GM12878 (cell line): ENCODE measurements at places on chromosomes 7 and 10.

GRCh38 chr10:119450606-119451299 lies 91.8 kb downstream of the RGS10 start:
- no peak for DNase-seq

GRCh38 chr7:47568056-47568455 lies 13.9 kb downstream of the TNS3 start:
- no peak for DNase-seq

GRCh38 chr10:107790271-107790670 lies 625.8 kb upstream of the SORCS1 start:
- no peak for DNase-seq

- no peak for DNase-seq
Measured at GRCh38 chr7:75038508-75038907, 35.1 kb downstream of the RCC1L start.

DNA sequence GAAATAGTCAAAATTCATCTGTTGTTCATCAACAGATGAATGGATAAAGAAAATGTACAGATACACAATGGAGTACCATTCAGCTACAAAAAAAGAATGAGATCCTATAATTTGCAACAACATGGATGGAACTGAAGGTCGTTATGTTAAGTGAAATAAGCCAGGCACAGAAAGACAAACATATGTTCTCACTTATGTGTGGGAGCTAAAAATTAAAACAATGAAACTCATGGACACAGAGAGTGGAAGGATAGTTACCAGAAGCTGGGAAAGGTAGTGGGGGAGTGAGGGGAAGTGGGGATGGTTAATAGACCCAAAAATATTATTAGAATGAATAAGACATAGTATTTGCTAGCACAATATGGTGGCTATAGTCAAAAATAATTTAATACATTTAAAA lies 70.0 kb upstream of the KCNMA1 start:
- DNase-seq, result no peak

GRCh38 chr7:26292768-26293560 lies 1.3 kb downstream of the SNX10 start:
- DNase-seq, result no peak

DNA sequence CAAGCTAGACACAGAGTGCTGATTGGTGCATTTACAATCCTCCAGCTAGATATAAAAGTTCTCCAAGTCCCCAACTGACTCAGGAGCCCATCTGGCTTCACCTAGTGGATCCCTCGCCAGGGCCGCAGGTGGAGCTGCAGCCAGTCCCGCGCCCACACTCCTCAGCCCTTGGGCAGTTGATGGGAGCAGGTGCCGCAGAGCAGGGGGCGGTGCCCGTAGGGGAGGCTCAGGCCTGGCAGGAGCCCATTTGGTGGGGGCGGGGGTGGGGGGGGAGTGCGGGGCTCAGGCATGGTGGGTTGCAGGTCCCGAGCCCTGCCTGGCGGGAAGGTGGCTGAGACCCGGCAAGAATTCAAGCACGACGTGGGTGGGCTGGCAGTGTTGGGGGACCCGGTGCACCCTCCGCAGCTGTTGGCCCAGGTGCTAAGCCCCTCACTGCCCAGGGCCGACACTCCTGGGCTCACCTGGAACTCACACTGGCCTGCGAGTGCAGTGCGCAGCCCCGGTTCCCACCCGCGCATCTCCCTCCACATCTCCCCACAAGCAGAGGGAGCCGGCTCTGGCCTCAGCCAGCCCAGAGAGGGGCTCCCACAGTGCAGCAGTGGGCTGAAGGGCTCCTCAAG lies 101.7 kb downstream of the ZNF438 start:
- no peak for DNase-seq

GRCh38 chr7:81183326-81183725 lies 264.5 kb upstream of the SEMA3C start:
- no peak for DNase-seq

DNA sequence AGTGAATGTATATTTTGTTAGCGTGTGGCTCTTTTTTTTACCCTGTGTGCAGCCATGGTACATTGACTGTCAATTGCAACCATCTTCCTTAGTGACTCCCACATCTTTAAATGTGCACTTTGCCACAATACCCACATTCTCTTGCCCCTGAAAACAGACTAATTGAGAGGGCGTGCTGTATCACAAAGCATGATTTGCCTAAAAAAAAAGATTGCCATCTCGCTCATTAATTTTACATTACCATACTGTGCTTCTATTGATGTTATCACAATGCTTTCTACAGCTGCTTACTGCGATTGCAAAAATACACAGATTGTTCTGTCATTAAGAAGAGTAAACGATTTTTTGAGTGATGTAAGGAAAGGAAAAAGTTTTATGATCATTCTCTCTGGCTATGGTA lies 613.1 kb upstream of the NRP1 start:
- DNase-seq, result no peak

GRCh38 chr10:73774637-73775036 lies 7.2 kb upstream of the CHCHD1 start:
- no peak for DNase-seq

- DNase-seq, result no peak
Measured at GRCh38 chr10:99232360-99232999, 3.2 kb downstream of the HPSE2 start.
